ENCODE measurements at places on chromosomes 13 and 19.

DNA sequence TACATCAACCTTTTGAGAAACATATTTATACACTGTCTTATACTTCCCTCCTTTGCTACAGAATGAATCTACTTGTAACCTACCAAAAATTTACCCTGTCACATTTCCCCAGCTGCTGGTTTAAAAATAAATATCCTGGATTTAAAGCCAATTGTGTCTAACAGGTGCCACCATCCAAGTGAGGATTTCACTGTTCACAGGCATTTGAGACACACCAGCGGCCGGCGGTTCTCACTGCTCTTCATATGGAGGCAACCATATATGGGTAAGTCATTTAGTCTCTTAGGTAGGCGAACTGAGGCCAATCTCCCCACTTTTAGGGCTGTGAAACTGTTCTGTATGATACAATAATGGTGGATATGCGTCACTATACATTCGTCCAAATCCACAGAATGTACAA lies 26.2 kb downstream of the SLC25A30 start:
- no peak for DNase-seq

DNA sequence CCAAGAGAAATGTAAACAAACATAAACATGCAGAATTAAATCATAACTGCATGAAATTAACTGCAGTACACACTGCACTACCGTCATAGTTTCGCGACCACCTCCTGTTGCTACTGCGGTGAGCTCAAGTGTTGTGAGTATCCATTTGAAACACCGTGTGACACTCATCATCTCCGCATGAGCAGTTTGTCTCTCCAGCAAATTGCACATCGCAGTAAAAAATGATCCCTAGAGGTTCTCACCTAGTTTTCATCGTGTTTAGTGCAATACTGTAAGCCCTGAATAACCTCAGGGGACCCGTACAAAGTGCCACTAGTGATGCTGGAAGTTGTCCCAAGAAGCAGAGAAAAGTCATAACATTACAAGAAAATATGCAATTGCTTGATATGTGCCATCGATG lies 147.7 kb downstream of the DPF1 start:
- no peak for DNase-seq

DNA sequence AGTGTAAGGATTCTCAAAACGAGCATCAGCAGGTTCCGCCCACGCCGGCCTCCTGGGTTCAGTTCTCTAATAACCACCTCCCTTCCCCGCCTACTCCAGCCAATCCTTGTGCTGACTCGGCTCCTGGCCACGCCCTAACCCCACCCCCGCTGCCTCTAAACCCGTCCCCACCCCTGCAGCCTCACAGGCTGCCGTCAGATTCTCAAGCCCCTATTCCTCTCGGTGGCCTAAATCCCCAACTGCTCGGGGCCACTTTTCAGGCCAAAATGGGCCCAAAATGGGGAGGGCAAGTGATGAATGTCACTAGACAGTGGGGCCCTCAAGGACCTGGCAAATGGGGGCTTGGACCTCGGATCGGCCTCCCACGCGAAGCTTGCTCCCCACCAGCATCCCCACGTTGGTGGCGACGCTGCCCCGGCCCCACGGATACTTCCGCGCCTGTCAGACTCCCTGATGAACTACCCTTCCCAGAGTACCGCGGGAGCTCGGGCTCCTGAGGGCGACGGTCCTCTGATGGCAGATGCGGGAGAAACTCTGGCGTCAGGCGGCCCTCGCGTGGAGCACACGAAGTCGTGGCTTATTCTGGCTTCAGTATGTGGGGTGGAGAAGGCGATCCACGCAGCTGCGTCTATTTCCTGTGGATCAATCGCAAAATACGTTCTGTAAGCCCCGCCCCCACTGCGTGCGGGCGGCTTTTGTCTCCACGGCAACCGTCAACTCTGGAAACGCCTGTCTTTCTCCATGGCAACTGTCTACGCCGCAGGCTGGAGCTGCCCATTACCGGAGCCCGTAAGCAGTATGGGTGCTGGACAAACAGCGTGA lies 24.8 kb downstream of the ZNF473 start:
- peak; percentile 8 for DNase-seq

DNA sequence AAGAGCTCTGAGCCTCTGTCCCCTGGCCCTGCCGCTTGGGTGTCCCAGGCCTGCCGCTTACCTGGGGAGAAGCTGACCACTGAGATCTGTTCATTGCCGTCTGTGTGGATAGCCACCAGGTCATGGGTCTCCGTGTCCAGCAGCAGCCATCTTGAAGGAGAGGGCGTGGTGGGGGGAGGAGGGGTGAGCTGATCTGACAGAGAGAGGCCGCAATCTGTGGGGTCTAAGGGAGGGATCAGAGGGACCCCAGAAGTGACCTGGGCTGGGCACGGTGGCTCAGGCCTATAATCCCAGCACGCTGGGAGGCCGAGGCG lies 14.6 kb upstream of the GPR4 start:
- DNase-seq: no peak

DNA sequence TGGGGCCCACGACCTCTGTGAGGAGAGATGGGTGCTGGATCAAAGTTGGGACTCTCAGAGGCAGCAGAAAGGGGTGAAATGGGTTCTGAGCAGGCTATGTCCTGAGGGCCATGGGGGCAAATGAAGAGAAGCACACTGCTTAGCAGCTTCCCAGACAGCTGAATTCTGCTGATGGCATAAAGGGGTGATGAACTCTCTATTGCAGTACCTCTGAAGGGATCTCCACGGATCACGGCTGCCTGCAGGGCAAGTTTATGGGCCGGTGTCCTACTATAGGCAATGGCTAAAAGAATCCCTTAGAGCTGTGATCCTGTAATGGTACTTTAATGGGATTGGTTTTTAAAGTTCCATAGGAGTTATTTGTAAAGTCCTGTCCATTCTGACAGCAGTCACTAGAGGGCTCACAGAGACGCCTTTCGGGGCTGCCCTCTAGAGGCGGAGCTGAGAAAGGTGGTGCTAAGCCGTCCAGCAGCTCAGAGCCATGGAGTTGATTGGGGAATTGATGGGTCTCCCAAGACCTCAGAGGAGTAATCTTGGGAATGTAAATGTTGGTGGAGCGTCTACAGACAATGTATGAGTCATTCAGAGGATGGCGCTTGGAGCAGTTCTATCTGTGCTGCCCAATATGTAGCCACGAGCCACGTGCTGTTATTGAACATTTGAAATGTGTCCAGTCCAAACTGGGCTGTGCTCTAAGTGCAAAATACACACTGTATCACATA lies 287.3 kb downstream of the COG6 start:
- DNase-seq: peak; percentile 57

GRCh38 chr19:34867631-34868030 lies 59.1 kb upstream of the ZNF30 start:
- no peak for DNase-seq

DNA sequence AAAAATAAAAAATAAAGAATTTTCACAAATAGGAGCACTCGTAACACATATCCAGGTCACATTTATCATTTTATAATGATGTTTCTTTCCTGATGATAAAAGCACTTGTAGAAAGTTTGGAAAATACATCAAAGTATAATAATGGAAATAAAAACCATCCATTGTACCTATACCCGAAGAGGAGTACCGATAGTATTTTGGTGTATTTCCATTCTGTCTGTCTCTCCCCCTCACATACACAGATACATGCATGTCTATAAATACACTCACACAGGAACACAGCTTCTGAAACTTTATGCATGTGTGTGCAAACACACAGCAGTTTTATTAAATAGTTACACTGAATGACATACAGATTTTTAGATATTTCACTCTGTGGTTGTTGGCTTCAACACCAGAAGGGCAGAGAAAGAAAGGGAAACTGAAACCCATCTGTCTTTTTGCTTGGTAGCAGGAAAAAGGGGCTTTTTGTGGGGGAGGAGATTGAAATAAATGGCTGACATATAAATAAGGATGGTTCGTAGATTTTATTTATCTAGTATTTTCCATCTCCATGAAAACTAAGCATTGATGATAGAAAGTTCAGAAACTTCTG lies 114.8 kb downstream of the LRCH1 start:
- DNase-seq: no peak

DNA sequence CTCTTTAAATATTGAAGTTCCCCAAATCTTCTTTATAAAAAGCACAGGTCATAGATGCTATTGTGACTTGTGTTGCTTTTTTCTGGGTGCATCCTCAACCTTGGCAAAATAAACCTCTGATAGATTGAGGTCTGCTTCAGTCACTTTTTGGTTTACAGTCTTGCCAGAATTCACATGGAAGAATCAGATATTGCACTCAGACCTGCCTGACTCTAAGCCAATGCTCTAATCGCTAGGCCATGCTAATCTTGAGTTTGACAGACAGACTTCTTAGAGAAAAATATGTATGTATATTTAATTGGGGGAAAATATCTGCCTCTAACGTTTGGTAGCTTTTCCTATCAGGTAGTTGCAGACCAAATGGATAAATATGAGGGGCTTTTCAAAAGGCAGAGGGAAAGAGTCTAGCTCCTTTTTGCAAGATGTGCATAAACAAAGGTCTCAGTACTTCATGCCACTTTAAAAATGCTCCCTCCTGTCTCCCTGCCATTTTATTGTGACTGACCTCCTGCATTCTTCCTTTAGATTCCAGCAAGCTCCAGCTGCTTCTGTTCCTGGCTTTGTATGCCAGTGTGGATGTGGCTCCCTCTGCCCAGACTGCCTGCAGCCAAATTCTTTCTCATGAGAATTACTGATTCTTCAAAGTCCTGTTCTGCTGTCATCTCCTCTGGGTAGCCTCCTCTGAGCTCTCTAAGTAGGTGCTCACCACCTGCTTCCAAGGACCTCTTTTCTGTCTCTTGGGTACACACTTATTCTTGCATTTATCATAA lies 42.4 kb upstream of the RFC3 start:
- no peak for DNase-seq

GRCh38 chr19:56980906-56981305 lies 138.9 kb upstream of the USP29 start:
- DNase-seq: no peak

- no peak for DNase-seq
Observed at GRCh38 chr19:32324631-32325285, 20.7 kb upstream of the ZNF507 start.

DNA sequence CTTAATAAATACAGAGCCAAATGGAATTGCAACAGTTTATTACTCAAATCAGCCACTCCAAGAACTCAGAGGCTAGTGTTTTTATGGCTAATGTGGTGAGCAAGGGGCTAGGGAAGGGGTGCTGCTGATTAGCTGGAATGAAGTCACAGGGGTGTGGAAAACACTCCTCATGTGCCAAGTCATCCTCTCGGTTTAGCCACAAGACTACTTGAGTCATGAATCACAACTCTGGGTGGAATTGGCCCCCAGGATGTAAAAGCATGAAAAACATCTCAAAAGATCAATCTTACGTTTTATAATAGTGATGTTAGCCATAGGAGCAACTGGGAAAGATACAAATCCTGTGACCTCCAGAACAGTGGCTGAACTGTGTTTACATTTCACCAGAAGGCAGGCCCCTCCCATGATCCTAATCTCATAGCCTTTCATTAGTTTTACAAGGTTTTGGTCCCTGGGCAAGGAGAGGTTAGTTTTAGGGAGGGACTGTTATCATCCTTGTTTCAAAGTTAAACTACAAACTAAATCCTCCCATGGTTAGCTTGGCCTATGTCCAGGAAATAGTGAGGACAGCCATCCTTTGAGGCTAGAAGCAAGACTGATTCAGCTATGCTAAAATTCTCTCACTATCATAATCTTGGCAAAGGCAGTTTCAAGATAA lies 2020.1 kb upstream of the PCDH20 start:
- DNase-seq: no peak

GRCh38 chr19:10450853-10451609 lies 30.7 kb downstream of the PDE4A start:
- DNase-seq: no peak

- no peak for DNase-seq
Observed at GRCh38 chr19:55172741-55173140, 6.3 kb upstream of the DNAAF3 start.
